Bronchial epithelial cell (primary cell): ENCODE measurements at places on chromosomes 5 and 9. TPM values are rescaled to one million over a fixed set of nuclear protein-coding genes. Genes with fewer than 3 reads are reported as not detected.

Gene CENPK
- total RNA-seq = 2.1 and 4.2 TPM in 2 replicates

Gene ST8SIA4
- under 0.01 TPM in 2 replicates for total RNA-seq

Gene CNTFR
- not detected in 2 replicates for total RNA-seq

Gene HAVCR1
- total RNA-seq = not detected in 2 replicates
